ENCODE measurements at places on chromosomes 4 and X. TPM values are rescaled to one million over a fixed set of nuclear protein-coding genes. Genes with fewer than 3 reads are reported as not detected.

DNA sequence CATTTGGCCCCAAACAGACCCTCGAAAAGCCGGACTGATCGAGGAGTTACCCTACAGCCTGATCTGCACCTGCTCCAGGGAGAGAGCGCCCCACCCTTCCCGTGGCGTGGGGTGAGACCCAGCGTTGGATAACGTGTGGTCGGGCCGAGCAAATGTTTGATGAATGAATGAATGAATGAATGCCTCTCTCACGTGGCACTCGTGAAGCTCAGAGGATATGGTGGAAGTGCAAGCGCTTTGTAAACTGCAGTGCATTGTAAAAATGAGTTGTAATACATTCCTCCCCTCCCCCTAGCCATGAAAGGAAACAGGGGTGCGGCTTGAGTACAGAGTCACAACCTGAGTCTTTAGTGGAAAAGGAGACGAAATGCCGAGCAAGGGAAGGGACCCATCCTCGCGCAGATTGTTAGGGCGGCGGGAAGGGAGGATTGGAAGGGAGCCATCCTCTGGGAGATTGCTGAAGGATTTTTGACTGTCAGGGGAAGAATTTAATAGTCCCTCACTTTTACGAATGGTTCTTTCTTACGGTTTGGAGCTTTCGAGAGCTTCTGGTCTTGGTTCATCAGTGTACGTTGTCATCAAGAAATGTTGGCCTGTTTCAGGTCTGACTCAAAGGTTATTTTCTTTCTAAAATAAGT is 772 bp upstream of the FBXW7 start:
- DNase-seq = no peak

GRCh38 chrX:97065066-97065465 is 181.4 kb downstream of the RPA4 start:
- no peak for DNase-seq

- DNase-seq = no peak
These were observed 14.5 kb downstream of the PRSS48 start for GRCh38 chr4:151291485-151291884.

DNA sequence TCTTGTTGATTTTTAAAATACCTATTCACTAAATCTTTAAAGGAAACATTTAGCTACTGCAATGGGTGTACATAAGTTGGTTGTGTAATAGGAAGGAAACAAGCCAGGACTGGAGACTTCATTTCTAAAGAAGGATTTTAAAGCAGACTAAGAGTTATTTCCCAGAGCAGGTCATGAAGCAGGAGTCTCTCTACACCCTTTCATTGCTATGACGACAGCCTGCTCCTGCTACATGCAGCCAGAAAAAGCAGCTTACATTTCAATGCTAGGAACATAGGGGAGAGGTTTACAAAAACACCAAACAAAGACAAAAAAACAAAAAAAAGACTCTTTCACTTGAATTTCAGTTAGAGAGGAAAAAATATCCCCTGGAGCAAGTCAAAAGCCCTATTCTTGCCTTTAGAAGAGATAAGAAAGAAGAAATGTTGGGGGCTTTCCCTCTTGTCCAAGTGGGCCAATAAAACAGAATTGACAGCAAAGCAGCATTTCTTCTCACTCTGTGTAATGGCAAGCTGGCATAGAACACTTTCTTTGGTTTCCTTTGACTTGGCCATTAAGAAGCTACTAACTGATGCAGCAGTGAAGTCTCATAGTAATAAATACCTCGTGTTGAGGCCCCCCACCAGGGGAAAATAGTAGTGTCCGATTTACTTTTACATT is 3.4 kb downstream of the SPARCL1 start:
- DNase-seq = peak; percentile 80

- peak; percentile 38 for DNase-seq
These were observed 566 bp downstream of the CORIN start for GRCh38 chr4:47837094-47837907.

GRCh38 chr4:8272472-8273428 is 3.2 kb downstream of the HTRA3 start:
- no peak for DNase-seq

DNA sequence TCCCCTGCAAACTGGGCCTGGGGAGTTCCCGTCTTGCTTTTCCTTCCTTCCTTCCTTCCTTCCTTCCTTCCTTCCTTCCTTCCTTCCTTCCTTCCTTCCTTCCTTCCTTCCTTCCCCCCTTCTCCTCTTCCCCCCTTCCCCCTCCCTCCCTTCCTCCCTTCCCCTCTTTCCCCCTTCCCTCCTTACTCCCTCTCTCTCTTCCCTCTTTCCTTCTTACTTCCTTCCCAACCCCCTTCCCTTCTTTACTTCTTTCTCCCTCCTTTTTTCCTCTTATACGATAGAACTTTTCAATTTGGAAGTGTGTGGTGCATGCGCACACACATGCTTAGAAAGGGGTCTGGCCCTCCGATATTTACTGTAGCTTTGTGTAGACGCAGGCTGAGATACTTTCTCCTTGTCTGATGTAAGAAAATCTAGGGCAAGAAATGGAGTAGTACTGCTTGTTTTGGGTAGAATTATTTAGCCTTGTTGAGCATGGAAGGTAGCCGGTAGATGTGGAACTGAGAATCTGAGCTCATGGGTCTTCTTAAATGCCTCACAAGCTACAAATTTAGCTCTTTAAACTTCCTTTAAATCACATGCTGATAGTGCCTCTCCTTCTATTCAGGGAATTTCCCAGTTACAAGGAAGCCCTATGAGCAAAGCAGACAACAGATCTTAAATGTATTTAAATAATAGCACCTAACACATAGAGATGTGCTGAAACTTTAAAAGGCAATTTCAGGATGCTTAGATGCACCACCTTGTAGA is 189.6 kb downstream of the GPAT3 start:
- DNase-seq = no peak

- DNase-seq = no peak
These were observed 156.0 kb upstream of the BCOR start for GRCh38 chrX:40253771-40254170.

DNA sequence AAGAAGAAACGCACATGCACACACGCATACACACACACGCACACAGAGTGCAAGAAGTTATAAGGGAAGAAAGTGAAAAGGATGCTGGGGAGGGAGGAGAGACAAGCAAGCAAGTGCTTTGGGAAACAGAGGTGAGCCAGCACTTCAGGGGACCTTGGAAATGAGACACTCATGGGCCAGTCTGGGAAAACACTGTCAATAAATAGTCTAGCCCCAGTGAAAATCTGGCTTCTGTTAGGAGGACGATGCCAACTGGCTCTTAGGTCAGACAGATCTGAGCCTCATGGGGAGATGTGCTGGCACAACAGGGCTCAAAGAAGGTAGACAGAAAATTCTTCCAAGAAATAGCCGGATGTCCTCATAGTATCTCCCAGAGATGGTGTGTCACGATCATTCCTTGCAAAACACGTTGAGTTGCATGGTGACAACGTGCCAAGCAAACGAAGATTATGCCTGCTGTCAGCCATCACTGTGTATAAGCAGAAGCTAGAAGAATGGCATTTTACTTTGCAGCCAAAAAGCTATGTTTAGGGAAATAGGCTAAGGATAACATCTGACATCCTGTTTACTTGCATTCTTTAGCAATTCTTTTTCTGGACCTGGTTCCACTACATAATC is 557 bp upstream of the ARHGEF6 start:
- DNase-seq = peak; percentile 28

- DNase-seq = no peak
These were observed 244.5 kb upstream of the SPANXN1 start for GRCh38 chrX:145002771-145003170.

GRCh38 chr4:125801373-125801772 is 486.6 kb downstream of the FAT4 start:
- DNase-seq = no peak

DNA sequence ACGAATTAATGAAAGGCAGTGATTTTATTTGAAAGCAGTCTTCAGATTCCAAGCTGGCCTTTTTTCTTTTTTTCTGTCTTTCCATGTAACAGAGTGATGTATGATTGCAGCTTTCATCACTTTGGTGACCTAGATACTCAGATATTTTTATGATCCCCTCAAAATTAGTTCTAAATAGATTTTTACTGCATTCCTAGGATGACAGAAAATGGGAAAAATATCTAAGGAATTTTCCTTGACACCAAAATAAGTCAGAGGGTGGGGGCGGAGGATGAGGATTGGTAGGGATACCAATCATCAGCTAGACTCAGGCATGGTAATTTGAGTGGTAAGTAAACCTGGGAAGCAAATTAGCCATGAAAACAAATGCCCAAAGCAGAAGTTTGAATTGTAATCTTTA is 11.9 kb upstream of the HMGB2 start:
- no peak for DNase-seq

DNA sequence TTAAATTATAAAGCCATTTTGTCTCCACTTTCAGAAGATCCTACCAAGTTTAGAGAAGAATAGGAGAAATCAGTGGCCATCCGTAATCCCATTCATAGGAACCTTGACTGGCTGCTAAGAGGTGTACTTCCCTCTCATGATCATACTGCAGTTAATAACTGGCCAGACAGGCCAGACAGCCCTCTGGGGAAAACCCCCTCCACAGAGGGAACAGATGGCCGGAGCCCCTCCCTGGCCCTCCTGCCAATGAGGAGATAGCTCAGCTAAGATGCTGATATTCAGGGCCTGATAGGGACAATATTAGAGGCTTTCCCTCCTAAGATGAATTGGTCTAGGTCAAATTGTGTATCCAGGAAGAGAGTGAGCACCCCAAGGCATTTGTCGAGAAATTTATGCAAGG is 200.0 kb upstream of the MAOA start:
- DNase-seq = peak; percentile 3

- peak; percentile 94 for DNase-seq
These were observed at the start of gene FAM53A for GRCh38 chr4:1683736-1684505. TSS of gene FAM53A (minus strand) at chr4:1684313. CDS start at chr4:1668741, 15,572 bp downstream.

DNA sequence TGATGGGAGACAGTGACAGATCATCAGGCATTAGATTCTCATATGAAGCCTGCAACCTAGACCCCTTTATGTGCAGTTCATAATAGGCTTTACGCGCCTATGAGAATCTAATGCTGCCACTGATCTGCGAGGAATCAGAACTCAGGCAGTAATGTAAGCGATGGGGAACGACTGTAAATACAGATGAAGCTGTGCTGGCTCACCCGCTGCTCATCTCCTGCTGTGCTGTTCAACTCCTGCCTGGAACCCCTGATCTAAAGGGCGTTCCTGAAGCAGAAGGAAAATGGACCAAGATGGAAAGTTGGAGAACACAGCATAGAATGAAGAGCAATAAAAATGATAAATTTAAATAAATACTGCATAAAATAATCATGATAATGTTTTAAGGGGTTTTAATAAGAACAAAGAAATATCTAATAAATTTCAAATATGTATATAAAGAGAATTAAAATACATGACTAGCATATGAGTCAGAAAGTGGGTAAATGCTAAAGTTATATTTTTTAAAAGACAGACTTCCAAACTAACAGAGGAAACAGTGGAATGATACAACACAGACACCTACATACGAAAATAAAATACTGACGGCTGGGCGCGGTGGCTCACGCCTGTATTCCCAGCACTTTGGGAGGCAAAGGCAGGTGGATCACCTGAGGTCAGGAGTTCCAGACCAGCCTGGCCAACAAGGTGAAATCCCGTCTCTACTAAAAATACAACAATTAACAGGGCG is 59.2 kb downstream of the RBM47 start:
- DNase-seq = no peak

GRCh38 chr4:40957281-40957680 is 207.5 kb downstream of the NSUN7 start:
- DNase-seq = no peak

DNA sequence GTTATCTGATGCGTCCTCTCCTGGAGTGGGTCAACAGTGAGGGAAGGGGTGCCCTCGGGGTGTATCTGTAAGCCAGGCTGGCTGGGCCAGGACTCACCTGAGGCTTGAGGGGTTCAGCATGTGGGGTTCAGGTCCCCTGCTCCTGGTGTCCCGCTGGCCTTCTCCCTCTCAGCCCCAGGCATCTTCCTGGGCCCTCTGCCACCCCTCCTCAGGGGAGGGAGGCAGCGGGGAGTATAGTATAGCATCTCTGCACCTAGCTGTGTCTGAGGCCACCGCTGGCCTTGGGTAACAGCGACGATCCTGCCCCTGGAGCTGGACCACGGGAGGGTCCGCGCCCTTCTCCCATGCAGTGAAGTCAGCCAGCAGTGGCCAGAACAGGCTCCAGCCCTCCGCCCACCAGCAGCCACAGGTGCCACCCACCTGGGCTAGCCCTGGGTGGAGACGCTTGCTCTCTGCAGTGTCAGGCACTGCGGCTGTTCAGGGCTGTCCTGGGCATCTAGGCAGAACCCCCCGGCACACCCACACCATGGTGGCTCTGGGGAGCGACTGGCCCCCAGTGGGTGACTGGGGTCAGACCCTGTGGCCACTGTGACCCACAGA is 110.7 kb upstream of the NKX1-1 start:
- no peak for DNase-seq

DNA sequence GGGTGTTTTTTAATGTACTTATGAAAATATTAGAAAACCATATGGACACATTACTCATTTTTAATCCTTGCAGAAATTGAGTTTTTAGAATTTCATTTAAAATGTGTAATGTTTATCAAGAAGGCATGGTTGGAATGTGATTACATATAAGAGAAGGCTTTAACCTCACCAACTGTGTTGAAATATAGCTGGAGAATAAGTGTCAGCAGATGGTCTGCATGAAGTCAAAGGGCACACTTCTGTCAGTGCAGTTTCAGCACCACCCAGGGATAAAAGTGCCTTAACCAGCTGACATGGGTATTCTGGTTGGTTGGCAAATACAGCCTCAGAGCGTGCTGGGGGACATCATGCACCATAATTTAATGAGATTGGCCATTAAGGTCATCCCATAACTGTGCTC is 21.2 kb upstream of the ANTXR2 start:
- peak; percentile 39 for DNase-seq

APBB2 gene
- total RNA-seq = 80.0 TPM

XK gene
- total RNA-seq = 14.3 TPM

GRIA3 gene
- 3.4 TPM for total RNA-seq

KLB gene
- not detected for total RNA-seq

S100G gene
- not detected for total RNA-seq

REELD1 gene
- not detected for total RNA-seq

ERVMER34-1 gene
- 0.41 TPM for total RNA-seq

LAGE3 gene
- total RNA-seq = 23.8 TPM

EVC2 gene
- 9.7 TPM for total RNA-seq

VCX3A gene
- not detected for total RNA-seq

GUCY1A1 gene
- 47.1 TPM for total RNA-seq

Data from tongue (tissue), 3 donors.